Mesenteric fat pad (tissue), 1 donor: ENCODE measurements at places on chromosomes 7 and 10. TPM values are rescaled to one million over a fixed set of nuclear protein-coding genes. Genes with fewer than 3 reads are reported as not detected.

TSPAN15 gene
- 109 TPM for total RNA-seq

TRIM4 gene
- 21.2 TPM for total RNA-seq

PRF1 gene
- 4.0 TPM for total RNA-seq

INA gene
- not detected for total RNA-seq

CRHR2 gene
- total RNA-seq: 0.19 TPM

DPCD gene
- total RNA-seq: 5.2 TPM

KCND2 gene
- 2.9 TPM for total RNA-seq

DRGX gene
- not detected for total RNA-seq

MEOX2 gene
- 22.1 TPM for total RNA-seq

FEZF1 gene
- total RNA-seq: not detected

AFAP1L2 gene
- 3.9 TPM for total RNA-seq

AKR1C2 gene
- total RNA-seq: 767 TPM

UBTD1 gene
- 19.9 TPM for total RNA-seq

TDRD1 gene
- total RNA-seq: 0.16 TPM

RBP4 gene
- total RNA-seq: 977 TPM

OLAH gene
- 2.0 TPM for total RNA-seq

DNA sequence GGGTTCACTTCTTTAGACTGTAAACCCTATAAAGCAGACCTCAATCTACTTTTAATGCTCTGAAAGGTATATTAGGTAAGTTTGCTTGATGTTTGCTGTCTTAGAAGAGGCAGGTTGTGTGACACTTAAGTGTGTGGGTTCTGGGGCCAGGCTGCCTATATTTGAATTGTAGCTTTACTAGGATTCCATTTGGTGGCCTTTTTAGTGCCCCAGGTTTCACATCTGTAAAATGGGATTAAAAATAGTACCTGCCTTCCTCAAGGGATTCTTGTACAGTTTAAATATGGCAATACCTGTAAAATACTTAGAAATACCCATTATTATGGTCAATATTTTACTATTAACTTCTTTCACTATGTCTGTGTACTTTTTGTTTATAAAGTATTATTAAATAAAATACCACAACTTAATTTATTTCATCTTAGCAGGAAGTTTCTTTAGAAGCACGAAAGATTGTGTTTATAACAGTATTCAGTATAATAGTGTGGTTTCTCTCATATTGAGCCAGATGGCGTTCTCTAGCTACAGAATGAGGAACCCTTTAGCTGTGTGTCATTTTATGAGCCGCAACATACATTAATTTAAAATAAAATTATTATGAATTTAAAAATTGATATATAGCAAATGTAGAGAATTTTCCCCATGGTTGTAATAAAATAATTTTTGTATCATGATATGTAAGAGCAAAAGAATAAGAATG is 94.2 kb downstream of the CDK14 start:
- DNase-seq: no peak

- DNase-seq: no peak
Observed at GRCh38 chr7:105905910-105906568, 29.6 kb upstream of the ATXN7L1 start.

- no peak for DNase-seq
Observed at GRCh38 chr7:28291559-28291958, 111.0 kb upstream of the JAZF1 start.

DNA sequence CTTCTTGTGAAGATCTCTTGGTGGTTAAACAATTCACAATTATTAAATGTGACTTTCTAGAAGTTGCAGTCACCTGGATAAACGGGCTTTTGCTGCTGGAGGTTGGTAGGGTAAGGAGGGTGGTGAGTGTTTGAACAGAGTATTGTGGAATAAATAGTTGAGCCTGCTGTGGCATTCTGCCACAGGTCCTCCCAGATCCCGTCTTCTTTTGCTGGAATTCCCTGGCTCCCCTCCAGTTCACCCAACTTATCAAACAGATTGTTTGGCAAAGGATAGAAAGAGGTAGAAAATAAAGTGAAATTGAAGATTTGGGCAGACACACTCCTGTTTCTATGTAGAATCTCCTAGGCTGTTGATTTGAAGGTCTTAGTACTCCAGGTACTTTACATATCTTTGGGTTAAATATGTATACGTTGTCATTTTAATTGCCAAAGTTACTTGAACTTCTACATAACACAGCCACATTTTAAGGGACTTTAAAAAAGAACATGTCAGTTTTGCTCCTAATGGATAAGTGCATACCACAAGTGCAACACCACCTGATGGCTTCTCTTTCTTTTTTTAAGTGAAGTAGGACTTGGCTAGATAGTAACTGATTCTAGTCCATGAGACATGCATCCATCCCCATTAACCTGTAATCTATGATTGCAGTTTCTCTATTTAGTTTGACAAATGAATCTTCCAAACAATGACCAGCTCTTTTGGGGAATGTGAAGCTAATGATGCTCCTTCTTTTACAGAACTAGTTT is 83.0 kb downstream of the ARL4A start:
- no peak for DNase-seq

DNA sequence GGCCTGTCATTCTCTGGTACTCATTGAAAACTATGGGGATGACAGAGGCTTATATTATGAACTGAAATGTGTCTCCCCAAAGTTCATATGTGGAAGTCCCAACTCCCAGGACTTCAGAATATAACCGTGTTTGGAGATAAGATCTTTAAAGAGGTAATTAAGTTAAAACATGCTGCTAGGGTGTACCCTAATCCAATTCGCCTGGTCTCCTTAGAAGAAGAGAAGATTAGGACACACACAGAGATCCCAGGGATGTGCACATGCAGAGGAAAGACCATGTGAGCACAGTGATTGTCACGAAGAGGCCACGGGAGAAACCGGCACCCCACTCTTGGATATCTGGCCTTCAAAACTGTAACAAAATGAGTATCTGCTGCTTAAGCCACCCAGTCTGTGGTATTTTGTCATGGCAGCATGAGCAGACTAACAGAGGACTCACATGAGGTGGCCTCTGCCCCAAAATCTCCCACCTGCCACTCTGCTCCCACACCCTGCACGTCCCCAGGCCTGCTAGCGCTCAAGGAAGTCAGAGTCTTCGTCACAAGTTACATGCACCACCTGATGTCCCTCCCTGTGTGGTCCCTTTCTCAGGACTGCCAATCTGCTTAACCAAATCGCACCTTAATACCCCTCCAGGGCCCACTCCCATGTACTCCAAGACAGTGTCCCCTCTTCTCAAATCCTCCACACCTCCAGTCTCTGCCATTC is 26.8 kb downstream of the PLAC9 start:
- DNase-seq: no peak

DNA sequence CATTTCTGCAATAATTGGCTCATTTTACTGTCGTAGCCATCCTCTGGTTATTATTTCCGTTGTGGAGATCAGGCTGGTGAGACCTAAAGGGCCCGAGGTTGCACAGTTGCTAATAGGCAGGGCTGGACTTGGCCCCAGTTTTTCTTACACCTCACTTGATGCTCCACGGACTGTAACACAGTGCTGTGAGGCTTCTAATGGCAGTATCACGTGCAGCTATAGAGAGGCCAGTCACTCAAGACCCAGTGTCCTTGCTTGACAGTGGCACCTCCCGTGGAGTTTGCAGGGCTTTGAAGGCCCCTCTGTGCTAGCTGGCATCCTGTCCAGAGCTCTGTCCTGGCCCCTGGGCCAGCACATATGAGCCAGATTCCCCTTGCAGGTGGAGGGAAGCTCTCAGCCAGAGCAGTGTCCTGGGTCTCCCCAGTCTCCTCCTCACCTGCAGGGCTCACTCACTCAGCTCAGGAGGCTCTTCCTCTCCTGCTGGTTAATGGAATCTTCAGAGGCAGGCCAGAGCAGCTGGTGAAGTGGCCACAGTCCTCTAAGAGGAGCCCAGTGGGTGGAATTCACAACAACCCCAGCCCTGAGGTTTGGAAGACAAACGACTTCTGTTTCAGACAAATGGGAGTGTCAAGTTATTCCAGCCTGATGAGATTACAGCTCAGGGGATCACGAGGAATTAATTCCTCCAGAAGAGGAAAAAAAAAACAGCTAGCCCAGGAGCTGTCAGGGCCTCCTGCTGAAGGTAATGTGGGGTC is 114.2 kb upstream of the FAM180A start:
- DNase-seq: no peak

DNA sequence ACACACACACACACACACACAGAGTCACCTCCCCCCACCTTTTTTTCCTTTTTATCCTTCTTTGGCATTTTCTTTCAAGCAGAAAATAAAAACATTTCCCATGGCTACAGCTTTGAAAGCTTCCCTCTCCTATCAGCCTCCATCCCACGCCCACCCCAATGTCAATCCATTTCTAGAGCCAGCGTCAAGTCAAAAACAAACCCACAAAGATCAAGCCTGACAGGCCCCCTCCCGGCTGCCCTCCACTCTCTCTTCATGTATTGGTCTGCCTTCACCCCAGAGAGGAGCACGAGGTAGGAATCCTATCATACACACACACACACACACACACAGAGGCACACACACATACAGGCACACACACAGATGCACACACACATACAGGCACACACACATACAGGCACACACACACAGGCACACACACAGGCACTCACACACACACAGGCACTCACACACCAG is 8.0 kb upstream of the TNRC18 start:
- no peak for DNase-seq

- DNase-seq: no peak
Observed at GRCh38 chr7:151060113-151060415, 675 bp downstream of the SLC4A2 start.

- no peak for DNase-seq
Observed at GRCh38 chr10:28001353-28001752, 2.5 kb upstream of the ODAD2 start.

DNA sequence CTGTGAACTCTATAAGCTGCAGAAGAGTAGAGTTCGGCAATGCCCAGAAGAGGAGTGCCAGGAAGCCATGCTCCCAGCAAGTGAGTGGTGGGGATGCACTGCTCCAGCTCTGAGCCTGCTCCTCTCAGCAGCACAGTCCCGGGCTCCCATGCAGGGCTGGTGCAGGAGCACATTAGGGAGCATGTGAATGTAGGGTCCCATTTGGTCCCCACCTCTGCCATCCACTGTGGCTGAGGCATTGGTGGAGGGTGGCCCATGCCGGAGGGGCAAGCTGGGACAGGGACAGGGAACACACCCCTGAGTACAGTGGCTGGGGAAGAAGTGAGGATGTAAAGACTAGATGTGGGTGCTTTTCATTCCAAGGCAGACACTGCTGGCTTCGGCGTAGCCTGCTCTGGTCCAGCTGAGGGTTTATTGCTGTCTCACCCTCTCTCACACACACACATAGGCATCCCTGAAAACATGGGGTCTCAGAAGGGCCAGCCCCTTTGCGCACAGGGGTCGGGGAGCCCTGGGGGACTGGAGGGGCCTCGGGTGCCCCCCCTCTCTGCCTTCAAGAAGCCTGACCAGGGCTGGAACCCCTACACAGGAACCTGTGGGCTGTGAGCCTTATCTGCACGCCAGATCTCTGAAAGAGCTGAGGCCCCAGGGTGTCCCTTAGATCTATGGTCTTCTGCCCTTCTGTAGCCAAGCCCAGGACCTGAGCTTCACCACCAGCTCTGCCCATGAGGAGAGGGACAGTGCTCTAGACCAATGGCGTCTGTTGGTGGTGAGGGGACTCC is 341.0 kb downstream of the TCERG1L start:
- DNase-seq: no peak
